Skeletal muscle cell (primary cell): ENCODE measurements at places on chromosomes 2 and 18.

GRCh38 chr2:151379169-151379568 is 21.8 kb downstream of the TNFAIP6 start:
- peak; percentile 77 for DNase-seq

GRCh38 chr2:82954868-82955267 is 1504.2 kb downstream of the SUCLG1 start:
- no peak for DNase-seq

- no peak for DNase-seq
Observed at GRCh38 chr2:55118643-55119083, 68.4 kb upstream of the RTN4 start.

- no peak for DNase-seq
Observed at GRCh38 chr18:24601585-24601984, 141.1 kb downstream of the HRH4 start.

GRCh38 chr2:197869041-197869440 is 64.6 kb downstream of the PLCL1 start:
- DNase-seq = no peak

GRCh38 chr2:25215948-25216679 is 47.7 kb upstream of the POMC start:
- DNase-seq = no peak

DNA sequence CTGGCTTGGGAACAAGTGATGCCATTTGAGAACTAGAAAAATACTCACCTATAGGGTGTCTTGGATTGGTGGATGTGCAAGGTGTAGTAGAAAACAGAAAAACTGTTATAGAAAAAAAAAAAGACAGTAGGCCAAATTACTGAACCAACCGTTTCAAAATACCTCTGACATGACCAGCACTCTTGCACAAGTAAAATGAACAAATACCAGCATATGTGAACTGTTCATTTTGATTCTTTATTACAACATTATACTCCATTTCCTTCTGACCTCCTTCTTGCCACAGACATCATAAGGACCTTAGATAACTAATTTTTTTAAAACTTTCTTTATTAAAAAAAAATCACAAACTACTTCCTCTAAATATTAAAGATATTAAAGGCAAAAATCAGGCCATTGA is 125.5 kb downstream of the ATAD2B start:
- DNase-seq = peak; percentile 35

- DNase-seq = peak; percentile 39
Observed at GRCh38 chr18:7896805-7897518, 329.8 kb downstream of the PTPRM start.

DNA sequence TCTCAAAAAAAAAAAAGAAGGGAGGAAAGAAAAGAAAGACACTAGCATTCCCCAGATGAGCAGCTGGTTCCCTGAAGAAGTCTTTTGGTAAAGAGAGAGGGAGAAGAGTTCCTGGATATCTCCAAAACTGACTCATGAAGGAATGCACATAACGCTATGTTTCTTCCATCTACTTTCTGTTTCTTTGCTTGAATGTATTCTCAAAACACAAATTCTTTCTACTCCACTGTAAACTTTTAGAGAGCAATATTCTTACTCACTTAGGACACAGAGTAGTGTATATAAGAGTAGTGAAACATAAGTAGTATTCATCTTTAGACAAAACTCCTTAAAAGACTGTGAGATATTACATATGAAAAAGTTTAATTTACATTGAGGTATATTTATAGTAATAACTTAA is 64.2 kb downstream of the TRIP12 start:
- DNase-seq = no peak

GRCh38 chr2:71224457-71224856 is 2.4 kb downstream of the PAIP2B start:
- no peak for DNase-seq

- no peak for DNase-seq
Observed at GRCh38 chr2:229715895-229716507, 1.6 kb upstream of the DNER start.

- no peak for DNase-seq
Observed at GRCh38 chr2:142853912-142854311, 23.6 kb upstream of the KYNU start.

- no peak for DNase-seq
Observed at GRCh38 chr2:96258166-96259022, 7.4 kb downstream of the TMEM127 start.

GRCh38 chr18:50590593-50590992 is 30.7 kb downstream of the MAPK4 start:
- DNase-seq = no peak

- DNase-seq = no peak
Observed at GRCh38 chr18:48358868-48359267, 50.3 kb downstream of the ZBTB7C start.

GRCh38 chr2:85828725-85829124 is 60.1 kb downstream of the ST3GAL5 start:
- DNase-seq = no peak

DNA sequence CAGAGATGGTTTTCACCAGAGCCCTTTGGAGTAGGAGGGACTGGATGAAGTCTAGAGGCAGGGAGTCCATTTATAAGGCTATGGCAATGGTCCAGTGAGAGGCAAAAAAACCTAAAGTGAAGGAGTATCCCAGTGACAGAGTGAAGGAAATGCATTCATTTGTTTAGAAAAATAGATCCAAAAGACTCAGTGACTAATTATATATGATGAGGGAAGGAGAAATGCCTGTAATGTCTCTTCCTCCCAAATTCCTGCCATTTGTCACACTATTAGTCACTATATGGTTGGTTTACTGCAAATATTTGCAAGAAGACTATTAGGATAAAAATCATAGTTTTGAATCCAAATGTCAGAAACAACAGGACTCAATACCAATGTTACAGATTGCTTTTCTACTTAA is 104.2 kb downstream of the ZNF521 start:
- no peak for DNase-seq

DNA sequence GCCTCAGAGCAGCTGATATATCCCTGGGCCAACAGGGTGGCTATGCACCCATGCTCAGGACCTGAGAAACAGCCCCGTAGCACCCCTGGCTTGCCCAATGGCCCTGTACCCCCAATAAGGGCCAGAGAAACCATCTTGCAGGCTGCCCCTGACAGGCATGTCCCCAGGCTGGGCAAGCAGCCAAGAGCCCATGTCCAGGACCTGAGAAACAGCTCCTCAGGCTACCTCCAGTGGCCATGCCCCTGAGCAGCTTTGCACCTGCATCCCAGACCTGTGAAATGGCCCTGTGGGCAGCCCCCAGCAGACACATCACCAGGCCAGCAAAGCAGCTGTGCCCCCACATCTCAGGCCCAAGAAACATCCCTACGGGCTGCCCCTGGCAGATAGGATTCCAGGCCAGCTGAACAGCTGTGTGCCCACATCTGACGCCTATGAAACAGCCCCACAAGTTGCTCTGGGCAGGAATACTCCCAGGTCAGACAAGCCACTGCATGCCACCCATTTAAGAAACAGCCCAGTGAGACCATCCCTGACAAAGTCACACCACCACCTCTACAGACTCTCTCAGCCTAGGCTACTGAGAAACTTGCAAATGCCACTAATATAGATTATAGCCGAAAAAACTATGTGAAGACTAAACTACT is 84.1 kb downstream of the TMEM237 start:
- no peak for DNase-seq

- no peak for DNase-seq
Observed at GRCh38 chr18:10213526-10213925, 240.9 kb upstream of the APCDD1 start.

DNA sequence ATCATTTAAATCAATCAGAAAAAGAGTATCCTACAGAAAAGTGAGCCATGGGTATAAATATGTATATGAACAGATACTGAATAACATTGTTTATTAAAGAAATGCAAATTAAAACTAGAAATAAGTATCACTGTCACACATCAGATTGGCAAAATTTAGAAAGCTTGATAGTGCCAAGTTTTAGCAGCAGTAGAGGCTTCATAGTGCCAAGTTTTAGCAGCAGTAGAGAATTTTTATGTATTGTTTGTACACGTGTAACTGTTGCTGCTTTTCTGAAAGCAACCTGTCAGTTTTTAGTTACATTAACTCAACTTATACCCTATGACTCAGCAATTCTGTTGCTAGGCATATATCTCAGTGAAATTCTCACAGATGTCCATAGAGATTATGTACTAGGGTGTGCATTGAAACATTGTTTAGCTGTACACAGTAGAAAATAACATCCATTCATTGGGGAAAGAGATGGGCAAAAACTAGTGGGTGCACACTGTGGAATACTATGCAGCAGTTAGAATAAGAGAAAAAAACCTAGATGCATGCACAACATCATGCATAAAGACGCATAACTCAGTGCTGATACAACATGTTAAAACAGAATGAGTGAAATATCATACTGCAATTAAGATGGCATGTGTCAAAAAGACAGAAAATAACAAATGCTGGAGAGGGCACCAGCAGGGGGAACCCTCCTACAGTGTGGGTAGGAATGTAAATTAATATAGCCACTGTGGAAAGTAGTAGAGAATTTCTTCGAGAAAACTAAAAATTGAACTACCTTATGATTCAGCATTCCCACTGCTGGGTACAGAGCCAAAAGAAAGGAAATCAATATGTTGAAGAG is 294.5 kb upstream of the NT5C1B start:
- DNase-seq = peak; percentile 25

GRCh38 chr2:223041527-223042109 is 10.4 kb upstream of the KCNE4 start:
- peak; percentile 99 for DNase-seq

GRCh38 chr2:144511937-144512336 is 8.0 kb downstream of the ZEB2 start:
- DNase-seq = no peak

GRCh38 chr18:5287854-5288253 is 7.7 kb downstream of the ZBTB14 start:
- DNase-seq = no peak

DNA sequence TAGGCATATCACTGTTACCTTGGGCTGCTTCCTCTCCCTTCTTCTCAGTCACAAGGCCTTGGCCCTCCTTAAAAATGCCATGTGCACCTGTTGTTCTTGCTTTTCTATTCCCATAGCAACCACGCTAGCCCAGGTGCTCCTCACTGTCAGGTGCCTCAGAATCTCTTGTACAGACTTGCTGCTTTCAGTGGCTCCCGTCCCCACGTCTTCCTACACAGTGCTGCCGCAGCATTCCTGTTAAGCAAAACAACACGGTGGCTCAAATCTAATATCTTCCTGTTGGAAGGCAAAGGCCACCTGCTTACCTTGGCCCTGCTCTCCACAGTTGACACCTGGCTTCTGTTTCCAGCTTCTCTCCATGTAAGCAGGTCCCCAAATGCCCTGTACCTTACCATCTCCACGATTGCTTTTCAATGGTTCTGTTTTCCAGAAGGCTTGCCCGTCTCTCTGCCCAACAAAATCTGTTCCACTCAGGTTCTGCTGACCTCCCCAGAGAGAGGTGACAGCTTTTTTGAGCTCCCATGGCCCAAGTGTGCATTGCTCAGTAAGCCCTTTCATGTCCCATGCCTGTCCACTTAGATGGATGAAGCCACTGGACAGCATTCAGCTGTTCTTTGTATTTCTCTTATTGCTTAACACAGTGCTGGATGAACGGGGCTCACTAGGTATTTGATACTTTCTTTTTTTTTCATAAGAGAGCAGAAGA is 240.4 kb downstream of the PRKCE start:
- DNase-seq = no peak

DNA sequence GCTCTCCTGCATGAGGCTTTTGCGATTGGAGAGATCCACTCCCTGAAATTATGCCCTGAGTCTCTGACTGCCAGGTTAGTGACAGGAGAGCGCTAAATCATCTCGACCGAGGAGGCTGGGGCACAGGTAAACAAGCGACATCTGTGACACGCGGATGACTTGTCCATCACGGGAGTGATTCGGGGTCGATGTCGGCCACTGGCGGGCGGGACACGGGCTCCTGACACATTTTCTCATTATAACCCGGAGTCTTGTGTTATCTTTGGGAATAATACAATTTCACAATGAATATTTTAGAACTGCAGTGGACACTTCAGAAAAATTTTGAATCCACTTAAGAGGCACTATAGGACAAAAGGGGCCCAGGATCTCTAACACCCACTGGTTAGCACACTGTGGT is 29.5 kb upstream of the SLC35G4 start:
- DNase-seq = no peak

- DNase-seq = no peak
Observed at GRCh38 chr2:197322724-197323720, 12.4 kb upstream of the ANKRD44 start.

DNA sequence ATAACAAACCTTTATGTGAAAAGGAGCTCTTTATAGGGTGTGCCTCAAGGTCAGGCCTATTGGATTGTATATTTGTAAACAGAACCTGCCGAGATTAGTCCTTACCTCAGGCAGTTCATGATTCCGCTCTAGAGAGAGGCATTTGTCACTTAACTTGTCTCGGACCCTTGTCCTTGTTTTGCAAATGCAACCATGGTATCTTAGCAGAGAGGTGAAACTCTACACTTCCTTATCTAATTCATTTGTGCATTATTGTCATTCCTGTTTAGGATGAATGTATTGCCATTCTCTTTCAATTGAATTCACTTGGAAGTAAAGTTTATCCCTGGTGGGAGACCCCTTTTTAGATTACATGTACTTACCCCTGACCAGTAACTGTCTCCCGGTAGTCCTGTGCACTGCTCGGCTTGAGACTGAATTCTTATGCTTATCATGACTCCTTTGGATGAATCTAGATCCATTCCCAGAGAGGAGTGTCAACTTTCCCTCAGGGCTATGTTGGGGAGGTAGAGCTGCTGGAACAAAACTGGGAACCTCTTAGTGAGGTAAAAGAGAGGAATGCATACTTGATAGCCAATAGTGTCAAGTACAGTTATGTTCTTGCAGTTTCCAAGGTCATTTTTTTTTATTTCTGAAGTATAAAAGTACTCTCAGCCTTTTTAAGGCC is 46.6 kb downstream of the SGPP2 start:
- no peak for DNase-seq

- DNase-seq = no peak
Observed at GRCh38 chr2:105864262-105864661, 119.5 kb downstream of the NCK2 start.

- no peak for DNase-seq
Observed at GRCh38 chr2:9100080-9100876, 96.8 kb upstream of the MBOAT2 start.
